ENCODE measurements at places on chromosomes 12 and 14.

DNA sequence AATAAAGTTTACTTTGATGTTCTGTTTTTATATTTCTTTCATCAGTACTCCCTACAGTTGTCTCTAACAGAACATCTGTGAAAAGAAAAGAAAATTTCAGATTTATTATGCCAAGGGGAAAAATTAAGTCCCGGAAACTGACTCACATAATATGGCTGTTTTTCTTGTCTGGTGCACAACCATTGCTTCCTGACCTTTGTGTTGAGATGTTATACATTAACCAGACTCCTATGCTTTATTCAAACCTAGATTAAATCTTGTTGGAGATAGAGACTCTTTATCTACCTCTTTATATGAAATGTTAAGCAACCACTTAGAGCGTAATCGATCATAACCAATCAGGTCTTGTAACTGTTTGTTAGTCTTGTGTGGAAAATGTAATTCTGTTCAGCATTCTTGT is 37.6 kb upstream of the BICD1 start:
- no peak for DNase-seq

DNA sequence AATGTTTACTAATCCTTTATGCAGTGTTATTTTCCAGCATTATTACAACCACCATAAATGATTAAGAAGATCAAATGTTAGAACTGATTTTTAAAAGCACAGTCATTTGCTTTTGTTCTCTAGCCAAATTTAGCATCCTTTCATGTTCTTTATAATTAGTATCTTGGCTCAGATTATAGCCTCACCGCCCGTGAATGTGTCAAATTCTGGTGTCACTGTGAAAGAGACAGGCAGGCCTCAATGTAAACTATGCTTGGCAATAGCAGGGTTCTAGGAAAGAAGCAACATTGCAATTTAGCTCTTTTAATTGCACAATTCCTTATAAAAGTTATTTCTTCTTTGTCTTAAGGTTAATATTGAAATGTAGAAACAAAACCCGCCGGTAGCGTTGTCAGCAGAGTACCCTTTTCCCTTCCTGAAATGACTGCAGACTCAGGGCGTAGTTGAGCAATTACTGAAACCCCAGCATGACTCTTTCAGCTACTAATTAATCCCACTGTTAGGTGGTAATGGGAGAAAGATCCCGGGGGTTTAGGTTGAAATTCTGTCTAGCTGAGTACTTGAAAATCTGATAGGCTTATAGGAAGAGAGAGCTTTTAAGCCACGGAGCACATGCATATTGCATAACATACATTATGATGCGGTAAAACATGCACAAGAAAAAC is 1600.5 kb upstream of the SEL1L start:
- DNase-seq = no peak

- DNase-seq = no peak
These were observed 26.1 kb upstream of the PTHLH start for GRCh38 chr12:27998658-27999057.

- DNase-seq = no peak
These were observed 1772.0 kb upstream of the FLRT2 start for GRCh38 chr14:83757916-83758315.

DNA sequence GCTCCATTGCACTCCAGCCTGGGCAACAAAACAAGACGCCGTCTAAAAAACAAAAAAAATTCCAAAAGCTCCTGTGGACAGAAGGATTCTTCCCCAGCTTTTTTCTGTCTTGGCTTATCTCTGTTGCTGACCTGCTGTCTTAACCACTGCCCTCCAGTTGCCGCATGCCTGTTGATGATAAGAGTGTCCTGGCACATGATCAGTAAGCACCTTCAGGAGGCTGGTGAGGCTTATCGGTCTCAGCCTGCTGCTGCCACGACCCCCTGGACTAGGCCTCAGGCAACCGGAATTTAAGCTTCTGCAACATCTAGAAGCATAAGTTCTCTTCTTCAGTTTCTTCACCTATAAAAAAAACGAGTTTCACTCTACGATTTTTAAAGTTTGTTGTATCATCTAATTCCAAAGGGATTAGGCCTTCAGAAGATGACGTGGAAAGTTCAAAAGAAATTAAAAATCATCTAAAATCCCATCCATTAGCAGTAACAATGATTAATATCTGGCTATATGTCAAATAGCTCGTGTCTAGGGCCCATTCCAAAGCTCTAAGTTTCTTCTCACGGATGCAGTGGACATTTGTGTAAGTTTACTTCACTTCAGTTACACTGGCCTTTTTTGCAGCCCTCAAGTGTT is 46.4 kb downstream of the RESF1 start:
- no peak for DNase-seq

DNA sequence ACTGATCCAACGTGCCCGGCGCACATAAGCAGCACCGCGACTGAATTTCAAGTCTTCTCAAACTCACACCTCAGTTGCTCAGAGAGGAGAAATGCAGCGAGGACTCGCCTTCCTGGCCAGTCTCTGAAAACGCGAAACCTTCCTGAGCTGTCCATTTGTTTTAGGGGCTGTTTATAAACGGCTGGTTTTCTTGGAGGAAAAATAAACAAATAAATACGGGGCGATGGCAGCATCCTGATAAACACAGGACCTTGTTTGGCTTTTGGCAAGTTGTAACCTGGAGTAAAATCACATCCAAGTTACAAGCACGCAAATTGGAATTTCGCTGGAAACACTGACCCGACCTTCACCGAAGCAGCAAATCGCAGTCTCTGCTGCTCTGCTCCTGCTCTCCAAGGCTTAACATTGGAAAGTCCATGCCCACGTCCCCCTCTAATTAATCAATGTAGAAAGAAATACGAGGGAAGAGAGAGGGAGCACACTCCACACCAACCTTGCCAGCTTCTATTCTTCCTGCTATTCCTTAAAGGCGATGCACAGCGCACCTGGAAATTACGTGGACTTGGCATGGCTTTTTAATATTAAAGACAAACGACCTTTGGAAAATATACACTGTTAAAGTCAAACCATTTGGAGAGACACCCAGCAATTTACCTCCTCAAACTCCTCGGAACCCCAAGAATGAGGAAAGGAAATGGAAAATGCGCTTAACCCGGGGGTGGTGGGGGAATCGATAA is 248.8 kb downstream of the APAF1 start:
- no peak for DNase-seq

- DNase-seq = no peak
These were observed 151.8 kb upstream of the FKBP4 start for GRCh38 chr12:2642896-2643425.

DNA sequence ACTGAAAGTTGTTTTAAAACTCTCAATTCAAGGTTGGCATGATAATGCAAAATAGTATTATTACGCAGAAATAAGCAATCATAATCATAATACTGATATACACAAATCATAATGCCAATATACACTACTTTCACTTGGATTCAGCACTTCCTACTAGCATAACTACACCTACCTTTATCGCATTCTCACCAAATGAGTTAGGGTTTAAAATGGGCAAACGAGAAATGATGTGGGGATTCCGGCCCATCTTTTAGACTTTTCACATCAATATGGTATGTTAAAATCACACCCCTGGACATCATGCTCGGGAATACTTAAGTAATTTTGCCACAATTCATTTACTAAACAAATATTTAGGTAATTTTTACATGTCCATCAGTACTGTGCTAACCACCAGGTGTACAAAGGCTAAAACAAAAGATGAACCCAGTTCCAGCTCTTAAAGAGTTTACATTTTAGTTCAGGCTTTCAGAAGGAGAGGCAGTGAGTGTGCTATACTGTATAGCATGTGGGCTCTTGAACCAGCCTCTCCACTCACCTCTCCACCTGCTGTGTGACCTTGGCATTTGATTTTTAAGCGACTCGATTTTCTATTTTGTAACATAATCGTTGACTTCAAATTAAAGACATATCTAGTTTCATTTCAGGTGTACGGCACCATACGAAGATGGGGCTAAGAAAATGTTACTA is 1.1 kb upstream of the USP15 start:
- no peak for DNase-seq

DNA sequence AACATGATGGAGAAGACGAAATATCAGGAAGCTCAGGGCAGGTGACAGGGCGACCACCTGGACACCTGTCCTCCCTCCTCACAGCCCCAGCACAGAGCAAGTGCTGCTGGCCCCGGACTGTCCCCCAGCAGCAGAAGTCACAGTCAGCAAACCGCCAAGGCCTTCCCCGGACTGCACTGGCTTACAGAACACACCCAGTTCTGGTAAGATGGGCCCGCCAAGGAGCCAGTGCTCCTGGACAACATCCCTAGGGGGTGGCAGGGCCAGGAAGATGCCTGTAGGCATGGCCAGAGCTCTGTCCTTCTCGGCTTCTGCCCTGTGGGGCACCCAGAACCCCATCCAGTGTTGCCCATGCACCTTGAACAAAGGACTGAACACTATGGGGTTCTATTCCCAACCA is 77.9 kb downstream of the BCL11B start:
- DNase-seq = no peak

- peak; percentile 41 for DNase-seq
These were observed 53.7 kb downstream of the APAF1 start for GRCh38 chr12:98698603-98699463.

DNA sequence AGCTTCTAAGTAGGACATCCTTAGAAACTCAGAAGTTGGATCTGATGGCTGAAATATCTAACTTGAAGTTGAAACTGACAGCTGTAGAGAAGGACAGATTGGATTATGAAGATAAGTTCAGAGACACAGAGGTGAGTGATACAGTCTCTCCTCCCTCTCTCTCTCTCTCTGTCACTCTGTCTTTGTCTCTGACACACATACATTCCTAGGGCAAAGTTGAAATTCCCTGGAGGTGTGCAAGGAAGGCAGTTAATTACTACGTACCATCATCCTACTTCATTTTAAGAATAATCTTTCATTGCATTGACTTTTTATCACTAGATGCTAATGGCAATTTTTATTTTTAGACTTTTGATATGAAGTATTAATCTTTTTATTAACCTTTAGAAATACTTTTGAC is 46.2 kb upstream of the REP15 start:
- DNase-seq = no peak

- no peak for DNase-seq
These were observed 125.2 kb upstream of the RFLNA start for GRCh38 chr12:124169577-124170284.

DNA sequence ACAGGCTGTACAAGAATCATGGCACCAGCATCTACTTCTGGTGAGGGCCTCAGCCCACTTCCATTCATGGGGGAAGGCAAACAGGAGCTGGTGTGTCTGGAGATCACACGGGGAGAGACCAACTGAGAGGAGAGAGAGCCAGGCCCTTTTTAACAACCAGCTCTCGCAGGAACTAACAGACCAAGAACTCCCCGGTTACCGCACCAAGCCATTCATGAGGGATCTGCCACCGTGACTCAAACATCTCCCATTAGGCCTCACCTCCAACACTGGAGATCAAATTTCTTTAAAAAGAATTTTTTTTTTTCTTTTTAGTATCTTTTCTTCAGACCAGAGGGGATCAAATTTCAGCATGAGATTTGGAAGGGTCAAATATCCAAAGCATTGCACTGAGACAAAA is 16.7 kb upstream of the AQP2 start:
- DNase-seq = no peak

DNA sequence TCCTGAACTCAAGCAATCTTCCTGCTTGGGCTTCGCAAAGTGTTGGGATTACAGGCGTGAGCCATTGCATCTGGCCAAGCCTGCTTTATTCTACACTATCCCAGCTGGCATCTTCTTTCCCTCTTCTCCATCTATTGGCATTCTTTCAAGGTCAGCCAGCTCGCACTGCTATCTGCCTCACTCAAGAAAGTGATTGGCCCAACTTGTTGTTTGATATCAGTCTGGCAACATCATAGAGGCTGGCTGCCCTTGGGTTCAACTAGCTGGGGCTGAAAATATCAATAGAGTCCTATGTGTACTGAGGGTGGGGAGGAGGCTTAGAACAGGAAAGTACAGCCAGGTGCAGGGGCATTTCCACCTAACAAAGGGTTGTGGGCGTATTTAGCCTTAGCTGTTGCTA is 17.1 kb downstream of the GMFB start:
- DNase-seq = no peak

DNA sequence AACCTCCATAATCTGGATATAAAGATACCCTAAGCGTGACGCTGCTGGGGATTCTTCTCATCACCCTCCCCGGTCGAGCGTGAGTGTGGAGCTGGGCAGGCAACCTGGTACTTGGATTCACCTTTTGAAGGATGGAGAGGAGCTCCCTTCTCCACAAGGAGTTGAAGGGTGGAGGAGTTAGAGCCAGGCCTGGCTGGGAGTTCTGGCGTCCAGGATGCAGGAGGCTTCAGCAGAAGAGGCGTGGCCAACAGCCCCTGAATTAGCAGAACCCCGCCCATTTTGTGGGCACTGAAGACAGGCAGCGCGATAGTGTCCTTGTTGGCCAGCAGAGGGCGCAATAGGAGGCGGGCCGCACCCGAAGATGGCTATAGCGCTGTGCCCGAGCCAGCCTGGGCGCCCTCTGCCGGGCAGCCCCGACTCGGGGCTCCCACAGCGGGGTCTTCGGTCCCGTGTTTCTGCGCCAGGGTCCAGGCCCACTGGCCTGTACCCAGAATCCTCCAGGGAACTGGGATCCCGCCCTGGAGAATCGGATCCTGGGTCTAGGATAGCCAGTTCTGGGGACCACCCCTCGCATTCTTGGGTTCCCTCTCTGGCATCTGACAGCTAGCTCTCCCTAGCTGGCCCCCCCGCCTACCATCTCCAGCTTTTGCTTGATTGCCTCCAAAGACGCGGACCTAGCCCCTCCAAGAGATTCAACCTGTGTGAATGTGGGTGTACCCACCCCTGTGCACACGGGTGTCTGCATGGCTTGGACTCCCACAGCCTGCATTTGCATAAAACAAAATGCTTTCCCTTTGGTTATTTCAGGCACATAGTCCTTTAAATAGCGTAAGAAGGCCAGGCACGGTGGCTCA is 26.0 kb upstream of the SMUG1 start:
- peak; percentile 96 for DNase-seq

DNA sequence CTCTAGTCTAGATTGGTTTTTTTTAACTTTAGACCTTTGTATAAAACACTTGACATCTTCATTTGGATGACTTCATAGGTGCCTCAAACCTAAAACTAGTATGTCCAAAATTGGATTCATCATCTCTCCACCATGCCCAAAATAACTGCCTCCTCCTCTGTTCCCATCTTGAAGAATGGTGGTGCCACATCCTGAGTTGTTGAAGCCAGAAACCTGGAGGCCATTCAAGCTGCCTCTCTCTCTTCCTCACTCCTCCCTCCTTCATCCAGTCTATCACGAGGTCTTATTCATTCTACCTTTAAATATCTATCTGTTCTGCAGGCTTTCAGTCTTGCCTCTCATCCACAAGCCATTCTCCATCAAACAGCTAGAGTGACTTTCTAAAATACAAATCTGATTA is 26.5 kb upstream of the USP44 start:
- no peak for DNase-seq

GRCh38 chr14:97306133-97306759 is 509.1 kb downstream of the VRK1 start:
- DNase-seq = no peak
